ENCODE measurements at places on chromosomes 3 and 15. TPM values are rescaled to one million over a fixed set of nuclear protein-coding genes. Genes with fewer than 3 reads are reported as not detected.

GRCh38 chr15:67979281-67979680 is 74.8 kb upstream of the PIAS1 start:
- H3K4me3 ChIP-seq: no peak overlapping the region
- DNase-seq: no peak
- no peaks in the 10 kb centered on the region for H3K36me3 ChIP-seq
- no peak overlapping the region for H3K27ac ChIP-seq
- no peaks in the 10 kb centered on the region for H3K27me3 ChIP-seq

Gene CCDC174
- total RNA-seq: 14.4 TPM

Gene DNASE1L3
- 3.9 TPM for total RNA-seq

DNA sequence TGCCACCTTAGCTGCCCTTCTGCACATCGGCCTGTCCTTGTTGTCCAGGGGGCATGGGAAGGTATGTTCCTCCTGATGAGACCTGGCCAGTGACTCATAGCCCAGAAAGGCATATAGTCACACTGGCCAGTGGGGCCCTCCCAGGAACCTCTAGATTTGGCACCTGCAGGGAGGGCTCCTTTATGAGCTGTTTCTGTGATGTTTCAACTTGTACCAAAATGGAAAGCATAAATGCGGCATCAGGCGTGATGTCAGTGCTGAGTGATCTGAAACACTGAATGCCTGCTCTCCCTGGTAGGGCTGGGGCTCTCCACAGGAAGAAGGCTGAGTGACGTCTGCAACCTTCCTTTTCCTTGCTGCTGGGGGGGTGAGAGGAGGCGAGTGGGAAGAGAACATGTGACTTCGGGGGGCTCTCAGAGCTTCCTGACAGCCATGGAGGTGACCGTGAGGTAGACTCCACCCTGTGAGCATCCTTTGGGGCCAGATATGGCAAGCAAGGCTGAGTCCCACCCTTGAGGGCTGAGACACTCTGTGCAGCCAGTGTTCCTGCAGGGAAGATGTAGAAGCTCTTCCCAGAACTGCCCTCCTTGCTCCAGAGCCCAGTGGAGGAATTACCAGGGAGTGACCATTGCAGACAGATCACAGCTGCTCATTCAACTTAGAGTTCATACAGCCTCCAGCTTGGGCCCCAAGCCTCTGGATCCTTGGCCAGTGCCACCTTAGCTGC is 37.1 kb upstream of the APEH start:
- H3K4me1 ChIP-seq: peaks cover 7% of the 10 kb centered on the region
- H3K4me3 ChIP-seq: no peak overlapping the region
- no peaks in the 10 kb centered on the region for H3K27me3 ChIP-seq
- no peak overlapping the region for H3K27ac ChIP-seq
- no peaks in the 10 kb centered on the region for H3K36me3 ChIP-seq
- no peak for DNase-seq

DNA sequence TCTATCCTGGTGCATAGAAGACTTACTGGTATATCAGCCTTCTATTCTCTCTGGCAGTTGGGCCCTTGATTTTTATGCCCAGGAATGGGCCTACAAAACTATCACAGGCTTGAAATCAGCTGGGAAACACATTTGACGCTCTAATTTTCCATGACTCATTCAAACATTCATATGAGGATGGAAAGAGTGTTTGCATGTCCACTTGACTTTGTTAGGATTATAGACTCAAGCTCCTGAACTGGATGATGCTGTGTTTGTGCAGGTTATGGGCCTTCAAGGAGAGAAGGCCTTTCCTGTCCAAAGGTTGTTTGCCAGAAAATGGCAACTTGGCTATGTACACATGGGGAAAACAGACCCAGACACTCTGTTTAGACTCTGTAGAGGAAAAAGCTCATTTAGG is 219.9 kb downstream of the GAP43 start:
- no peaks in the 10 kb centered on the region for H3K27me3 ChIP-seq
- no peaks in the 10 kb centered on the region for H3K36me3 ChIP-seq
- DNase-seq: no peak
- no peak overlapping the region for H3K27ac ChIP-seq

DNA sequence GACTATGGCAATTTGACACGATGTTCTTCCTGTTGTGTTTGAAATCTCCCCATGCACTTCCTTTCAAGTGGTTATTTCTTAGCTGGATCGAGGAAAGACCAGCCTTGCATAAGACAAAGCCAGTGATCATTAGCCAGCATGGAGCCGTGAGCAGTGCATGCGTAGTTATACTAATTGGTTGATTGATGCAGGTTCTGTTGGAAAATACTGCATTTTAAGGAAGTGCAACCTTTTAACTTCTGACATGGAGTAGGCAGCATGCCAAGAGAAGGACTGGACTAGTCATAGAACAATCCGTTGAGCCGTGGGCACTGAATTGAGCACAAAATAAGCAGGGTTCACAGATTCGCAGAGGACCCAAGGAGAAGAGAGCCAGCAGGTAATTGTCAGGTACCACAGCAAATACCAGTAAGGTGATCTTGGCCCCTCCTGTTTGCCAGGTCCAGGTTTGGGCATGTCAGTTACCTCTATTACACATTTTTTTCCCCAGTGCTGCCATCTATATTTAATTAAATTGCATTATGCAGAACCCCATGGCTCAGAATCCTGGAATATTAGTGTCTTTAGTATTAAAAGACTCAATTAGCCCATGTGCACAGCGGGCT is 29.0 kb upstream of the BCL6 start:
- no peaks in the 10 kb centered on the region for H3K36me3 ChIP-seq
- no peak for DNase-seq
- H3K4me1 ChIP-seq: peaks cover 9% of the 10 kb centered on the region
- no peak overlapping the region for H3K4me3 ChIP-seq
- H3K27ac ChIP-seq: no peak overlapping the region

DNA sequence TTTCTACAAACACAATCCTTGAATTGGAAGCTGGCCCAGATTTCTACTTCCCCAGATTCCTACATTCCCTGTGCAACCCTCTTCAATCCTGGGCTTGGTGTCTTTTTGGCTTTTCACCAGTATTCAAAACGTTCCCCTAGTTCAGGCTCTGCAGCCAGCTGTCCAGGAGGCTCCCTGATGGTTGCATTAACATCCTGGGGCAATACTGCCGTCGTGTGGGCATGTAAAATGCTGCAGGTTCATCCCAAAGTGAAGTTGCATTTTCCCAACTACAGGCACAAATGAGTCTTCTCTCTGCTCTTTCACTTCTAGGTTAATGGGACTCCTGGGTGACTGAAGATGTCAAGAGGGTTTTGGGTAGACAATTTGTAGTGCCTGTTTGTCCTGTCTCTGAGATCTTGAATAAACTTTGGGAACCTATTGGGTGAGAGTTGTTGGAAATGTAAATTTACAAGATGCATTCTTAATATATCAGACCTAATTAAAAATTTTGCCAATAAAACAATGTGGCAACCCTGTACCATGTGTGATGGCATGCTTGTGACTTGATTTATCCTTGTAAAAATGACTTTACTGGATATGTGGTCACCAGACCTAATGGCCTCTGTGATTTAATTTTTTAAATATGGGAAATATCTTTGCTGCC is 28.6 kb downstream of the SOX14 start:
- H3K27me3 ChIP-seq: no peaks in the 10 kb centered on the region
- DNase-seq: no peak
- H3K27ac ChIP-seq: no peak overlapping the region
- no peaks in the 10 kb centered on the region for H3K36me3 ChIP-seq
- H3K4me1 ChIP-seq: no peaks in the 10 kb centered on the region

DNA sequence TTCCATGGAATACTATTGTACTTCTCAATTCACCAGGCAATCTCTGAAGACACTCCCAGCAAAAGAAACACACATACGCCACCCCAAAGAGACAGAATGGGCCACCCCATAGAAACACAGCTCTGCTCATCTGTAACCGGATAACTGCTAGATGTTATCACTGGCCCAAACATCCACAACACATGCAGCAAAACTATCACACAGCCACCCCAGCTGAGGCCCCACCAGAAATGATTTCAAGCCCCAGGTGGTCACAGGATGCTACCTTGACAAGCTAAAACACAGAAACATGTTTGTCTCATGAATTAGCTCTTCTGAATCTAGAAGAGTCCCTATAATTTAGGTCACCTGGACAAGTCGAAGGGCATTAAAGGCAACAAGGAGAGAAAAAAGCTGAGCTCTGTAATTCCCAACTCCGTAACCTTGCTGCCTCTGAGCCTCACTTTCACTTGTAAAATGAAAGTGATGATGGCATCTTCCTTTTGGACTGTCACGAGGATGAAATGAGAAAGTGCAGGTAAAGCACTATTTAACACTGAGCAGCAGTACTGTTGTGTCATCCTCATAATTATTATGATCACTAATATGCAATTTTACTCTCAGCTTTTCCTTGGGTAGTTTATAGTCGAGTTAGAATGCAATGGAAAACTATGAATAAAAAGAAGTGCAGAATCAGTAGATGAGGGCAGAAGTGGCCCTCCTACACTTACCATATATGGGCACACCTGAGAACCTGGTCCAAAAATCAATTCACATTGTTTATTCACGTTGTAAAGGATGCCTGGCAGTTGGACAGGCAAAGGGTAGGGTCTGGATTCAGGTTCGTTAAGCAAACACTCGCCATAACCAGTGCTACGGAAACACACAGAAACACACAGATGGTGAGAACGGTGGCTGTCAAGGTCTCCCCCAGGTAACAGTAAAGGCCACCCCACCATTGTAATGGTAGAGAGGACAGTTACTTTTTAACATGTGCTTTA is 38.6 kb downstream of the ADAMTS9 start:
- peaks cover 47% of the 10 kb centered on the region for H3K36me3 ChIP-seq
- no peak overlapping the region for H3K27ac ChIP-seq
- H3K4me3 ChIP-seq: no peak overlapping the region
- no peak for DNase-seq
- H3K27me3 ChIP-seq: no peaks in the 10 kb centered on the region

GRCh38 chr15:95681836-95682544 is 648.5 kb upstream of the NR2F2 start:
- no peak overlapping the region for H3K4me3 ChIP-seq
- H3K4me1 ChIP-seq: no peaks in the 10 kb centered on the region
- H3K27me3 ChIP-seq: no peaks in the 10 kb centered on the region
- no peaks in the 10 kb centered on the region for H3K36me3 ChIP-seq
- no peak overlapping the region for H3K27ac ChIP-seq

Gene HERC2
- 59.6 TPM for total RNA-seq

DNA sequence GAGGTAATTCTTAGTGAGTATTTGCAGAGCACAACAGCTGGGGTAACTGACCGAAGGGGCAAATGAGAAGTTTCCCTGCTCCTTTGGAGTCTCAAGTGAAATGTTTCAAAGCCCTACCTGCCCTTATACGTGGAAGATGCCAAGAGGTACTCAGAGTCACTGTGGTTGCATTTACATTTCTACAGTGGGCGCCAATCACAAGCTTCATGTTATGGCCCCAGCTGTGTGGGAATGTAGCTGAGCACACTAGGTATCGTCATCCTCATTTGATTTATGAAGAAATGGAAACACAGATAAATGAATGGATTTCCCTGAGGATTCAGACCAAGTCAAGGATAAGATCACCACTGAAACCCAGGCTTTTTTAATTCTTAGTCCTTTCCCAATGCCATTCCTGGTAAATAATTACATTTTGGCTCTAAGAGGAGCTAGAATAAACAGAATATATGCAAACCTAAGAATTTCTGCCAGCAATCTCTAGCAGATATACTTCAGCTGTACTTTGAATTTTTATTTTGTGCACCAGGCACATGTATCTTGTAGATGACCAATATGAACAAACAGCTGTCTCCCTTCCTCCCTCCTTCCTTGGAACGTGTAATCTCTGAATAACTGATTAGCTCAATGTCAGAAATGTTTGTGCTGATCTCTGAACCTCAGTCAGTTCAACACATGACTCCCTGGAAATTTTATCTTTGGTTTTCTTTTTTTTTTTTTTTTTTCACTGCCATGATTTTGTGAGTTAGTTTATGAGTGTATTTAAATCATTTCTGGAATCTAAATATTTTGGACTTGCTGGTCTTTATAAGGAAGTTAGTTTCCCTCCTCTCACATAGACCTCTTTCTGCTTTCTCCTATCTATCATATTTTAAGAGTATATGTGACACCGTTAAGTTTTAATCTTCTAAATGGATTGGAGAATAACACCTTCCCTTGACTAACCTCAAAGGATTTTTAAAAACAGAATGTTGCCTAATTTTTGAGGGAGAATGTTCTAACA is 69.2 kb downstream of the MAP2K5 start:
- no peaks in the 10 kb centered on the region for H3K36me3 ChIP-seq
- no peaks in the 10 kb centered on the region for H3K4me1 ChIP-seq
- H3K4me3 ChIP-seq: no peak overlapping the region
- no peaks in the 10 kb centered on the region for H3K27me3 ChIP-seq

GRCh38 chr3:100333970-100334487 is 528 bp upstream of the NIT2 start:
- no peaks in the 10 kb centered on the region for H3K4me1 ChIP-seq
- peak overlapping the region; percentile 75 for H3K4me3 ChIP-seq
- no peak for DNase-seq
- H3K27me3 ChIP-seq: no peaks in the 10 kb centered on the region

Gene PRTG
- 0.58 TPM for total RNA-seq

Gene GOLGA8B
- 27.1 TPM for total RNA-seq

GRCh38 chr3:190597291-190597690 is 83.4 kb downstream of the IL1RAP start:
- no peaks in the 10 kb centered on the region for H3K36me3 ChIP-seq
- no peak overlapping the region for H3K27ac ChIP-seq
- peak; percentile 34 for DNase-seq

DNA sequence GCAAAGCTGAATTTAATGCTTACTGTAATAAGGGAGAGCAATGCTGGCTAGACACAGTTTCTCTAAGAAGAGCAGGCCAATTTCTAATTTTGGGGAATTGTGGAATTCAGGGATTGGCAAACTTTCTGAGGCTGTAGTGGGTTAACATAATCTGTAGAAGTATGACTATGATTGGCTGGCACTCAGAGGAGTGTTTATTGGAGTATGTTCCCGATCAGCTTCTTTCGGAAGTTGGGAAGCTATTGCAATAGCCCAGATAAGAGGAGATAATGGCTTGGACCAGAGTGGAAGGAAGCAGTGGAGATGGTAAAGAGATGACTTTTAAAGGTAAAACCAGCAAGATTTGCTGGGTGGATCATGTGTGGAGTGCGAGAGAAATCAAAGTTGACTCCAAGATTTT is 19.4 kb downstream of the TMOD3 start:
- no peaks in the 10 kb centered on the region for H3K36me3 ChIP-seq
- DNase-seq: no peak
- H3K27me3 ChIP-seq: no peaks in the 10 kb centered on the region
- no peak overlapping the region for H3K4me3 ChIP-seq
- peaks cover 65% of the 10 kb centered on the region for H3K4me1 ChIP-seq

Gene COL7A1
- total RNA-seq: 2.4 TPM

GRCh38 chr15:77004189-77004588 is 9.3 kb downstream of the PSTPIP1 start:
- no peak overlapping the region for H3K4me3 ChIP-seq
- DNase-seq: peak; percentile 69
- H3K27me3 ChIP-seq: no peaks in the 10 kb centered on the region
- no peaks in the 10 kb centered on the region for H3K36me3 ChIP-seq
- no peak overlapping the region for H3K27ac ChIP-seq

Gene SNX33
- total RNA-seq: 8.3 TPM

GRCh38 chr15:68302729-68303128 is 25.2 kb downstream of the FEM1B start:
- H3K4me1 ChIP-seq: peaks cover 7% of the 10 kb centered on the region
- DNase-seq: no peak
- H3K36me3 ChIP-seq: peaks cover 4% of the 10 kb centered on the region
- H3K27ac ChIP-seq: no peak overlapping the region
- no peak overlapping the region for H3K4me3 ChIP-seq
- no peaks in the 10 kb centered on the region for H3K27me3 ChIP-seq

Gene SNX1
- 76.3 TPM for total RNA-seq

Gene CIB2
- 6.3 TPM for total RNA-seq

All from heart left ventricle (tissue), 16 donors.